Stimulated activated CD4-positive, alpha-beta T cell treated with anti-CD3 and anti-CD28 coated beads, Interleukin-15, amount 100 ng/mL, for 1 hour (primary cell): ENCODE measurements at places on chromosomes 6 and 20.

DNA sequence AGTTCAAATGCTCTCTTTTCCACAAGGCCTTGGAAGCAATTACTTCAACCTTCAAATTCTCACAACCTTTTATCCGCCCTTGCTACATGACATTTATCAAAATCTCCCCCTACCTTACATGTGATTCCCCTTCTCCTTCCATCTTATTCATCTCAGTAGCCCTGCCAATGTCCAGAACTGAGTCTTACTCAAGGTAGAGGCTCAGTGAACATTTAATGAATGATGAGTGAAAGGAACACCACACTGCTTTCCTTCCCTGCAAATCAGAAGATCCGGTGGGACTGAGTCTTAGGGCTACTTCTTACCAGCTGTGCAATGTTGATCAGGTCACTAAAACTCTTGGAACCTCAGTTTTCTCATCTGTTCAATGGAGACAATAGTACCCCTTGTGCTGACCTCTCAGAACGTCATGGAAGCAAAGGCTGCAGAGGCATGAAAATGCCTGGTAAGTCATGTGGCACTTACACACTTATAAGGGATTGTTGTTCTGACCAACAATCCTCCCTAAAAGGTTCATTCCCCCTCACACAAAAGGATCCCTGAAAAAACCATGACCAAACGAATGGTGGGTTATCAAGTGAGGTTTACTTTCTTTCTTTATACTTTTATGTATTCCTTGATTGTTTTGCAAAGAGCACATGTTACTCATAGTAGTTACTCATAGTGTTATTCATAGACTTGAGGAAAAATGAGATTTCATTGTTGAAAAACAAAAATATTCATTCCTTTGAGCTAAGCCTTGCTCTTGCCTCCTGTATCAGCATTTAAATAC lies 6.5 kb downstream of the MDGA1 start:
- DNase-seq = no peak

DNA sequence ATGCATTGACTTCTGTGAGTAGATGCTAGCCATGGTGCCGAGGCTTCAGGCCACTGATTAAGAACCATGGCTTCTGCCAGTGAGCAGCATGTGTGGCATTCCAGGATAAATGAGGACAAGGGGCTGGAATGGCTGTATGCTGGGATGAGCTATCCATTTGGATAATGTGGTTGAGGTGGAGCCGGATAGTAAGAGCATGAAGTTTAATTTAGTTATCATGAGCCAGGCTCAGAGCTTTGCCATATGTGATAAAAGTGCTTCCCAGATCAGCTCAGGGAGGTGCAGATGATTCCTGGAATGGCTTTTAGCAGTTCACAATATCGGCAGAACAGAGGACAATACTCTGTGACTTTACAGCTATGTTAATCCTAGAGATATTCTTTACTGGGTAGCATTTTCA lies 34.6 kb upstream of the RNF8 start:
- DNase-seq = no peak

- DNase-seq = no peak
These were observed 20.1 kb upstream of the EMILIN3 start for GRCh38 chr20:41386502-41387427.

GRCh38 chr6:34103321-34103720 lies 42.6 kb downstream of the GRM4 start:
- no peak for DNase-seq

DNA sequence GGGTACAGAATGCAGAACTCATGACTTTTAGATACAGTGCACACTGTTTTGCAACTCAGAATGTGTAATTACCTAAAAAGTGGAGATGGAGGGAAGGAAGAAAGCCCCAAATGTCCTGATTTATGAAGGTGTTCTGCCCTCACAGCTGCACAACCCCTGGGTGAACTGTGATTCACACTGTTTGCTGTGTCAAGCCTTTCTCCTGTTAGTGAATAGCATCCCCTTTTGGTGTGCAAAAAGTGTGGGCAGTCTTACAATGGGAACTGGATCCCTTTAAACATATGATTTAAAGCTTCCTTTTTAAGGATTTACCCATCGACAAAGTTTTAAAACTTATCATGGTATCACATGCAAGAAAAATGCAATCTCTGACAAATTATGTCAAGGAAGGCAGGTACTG lies 633.4 kb upstream of the EPHA7 start:
- DNase-seq = no peak

- no peak for DNase-seq
These were observed 26.6 kb downstream of the NSFL1C start for GRCh38 chr20:1440024-1440423.

- DNase-seq = no peak
These were observed 1.4 kb upstream of the MUC21 start for GRCh38 chr6:30981942-30982772.

DNA sequence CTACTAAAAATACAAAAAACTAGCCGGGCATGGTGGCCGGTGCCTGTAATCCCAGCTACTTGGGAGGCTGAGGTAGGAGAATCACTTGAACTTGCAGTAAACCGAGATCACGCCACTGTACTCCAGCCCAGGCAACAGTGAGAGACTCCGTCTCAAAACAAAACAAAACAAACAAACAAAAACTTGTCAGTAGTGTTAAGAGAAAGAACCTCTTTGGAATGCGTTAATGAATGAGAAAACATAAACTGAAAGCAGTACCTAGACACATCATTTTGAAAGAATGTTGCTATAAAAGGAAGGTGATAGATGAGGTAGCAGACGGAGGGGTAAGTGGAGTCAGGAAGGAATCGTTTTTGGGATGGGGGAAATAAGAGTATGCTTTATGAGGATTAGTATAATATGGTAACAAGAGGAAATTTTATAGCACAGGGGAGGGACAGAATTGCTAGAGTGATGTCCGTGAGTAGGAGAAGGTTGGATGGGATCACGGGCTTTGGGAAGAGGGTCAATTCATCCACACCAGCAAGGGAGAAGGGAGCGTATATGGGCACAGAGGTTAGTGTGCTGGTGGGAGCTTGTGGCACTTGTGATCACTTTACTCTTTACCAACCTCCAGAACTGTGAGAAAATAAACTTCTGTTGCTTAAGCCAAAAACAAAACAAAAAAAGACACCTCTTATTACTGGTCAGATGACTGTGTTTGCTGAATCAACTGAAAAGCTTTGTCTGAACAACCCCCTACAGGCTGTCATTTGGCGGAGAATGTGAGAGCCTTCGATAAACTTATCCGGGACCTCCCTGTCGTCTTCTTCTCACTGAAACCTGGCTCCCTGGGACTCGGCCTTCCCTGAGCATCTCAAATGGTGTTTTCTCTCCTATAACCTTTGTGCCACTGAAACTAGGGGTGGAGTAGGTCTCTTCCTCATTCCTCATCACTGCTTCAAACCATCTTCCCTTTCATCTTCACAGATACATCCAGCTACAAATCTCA lies 48.9 kb upstream of the TFAP2A start:
- DNase-seq = no peak

DNA sequence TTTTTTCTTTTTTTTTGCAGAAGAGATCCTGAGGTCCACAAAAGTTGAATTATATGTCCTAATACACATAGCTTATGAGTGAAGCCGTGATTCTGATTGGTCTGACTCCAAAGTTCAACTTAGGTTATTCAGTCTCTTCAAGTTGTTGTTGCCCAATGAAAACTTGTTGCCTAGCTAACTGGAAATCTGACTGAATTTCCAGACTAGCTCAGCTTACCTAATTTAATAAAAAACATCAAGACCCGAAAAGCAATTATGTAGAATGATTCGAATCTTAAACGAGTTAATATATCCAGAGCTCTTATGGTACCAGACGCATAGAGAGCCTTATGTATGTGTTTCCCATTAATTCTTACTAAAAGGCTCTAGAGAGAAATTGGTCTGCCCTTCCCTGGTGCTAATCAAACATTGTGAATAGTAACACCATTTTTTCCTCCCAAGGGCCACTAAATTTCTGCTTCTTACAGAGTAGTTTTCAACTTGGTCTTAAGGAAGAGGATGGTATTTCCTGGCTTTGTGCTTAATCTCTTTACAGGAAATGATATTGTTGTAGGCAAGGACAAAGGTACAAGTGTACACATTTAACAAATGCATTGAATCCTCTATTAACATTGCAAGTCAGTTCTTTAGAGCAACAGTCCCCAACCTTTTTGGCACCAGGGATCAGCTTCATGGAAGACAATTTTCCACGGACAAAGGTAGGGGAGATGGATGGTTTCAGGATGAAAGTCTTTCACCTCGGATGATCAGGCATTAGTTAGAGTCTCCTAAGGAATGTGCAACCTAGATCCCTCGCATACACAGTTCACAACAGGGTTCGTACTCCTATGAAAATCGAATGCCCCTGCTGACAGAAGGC lies 107.9 kb downstream of the TSHZ2 start:
- no peak for DNase-seq

DNA sequence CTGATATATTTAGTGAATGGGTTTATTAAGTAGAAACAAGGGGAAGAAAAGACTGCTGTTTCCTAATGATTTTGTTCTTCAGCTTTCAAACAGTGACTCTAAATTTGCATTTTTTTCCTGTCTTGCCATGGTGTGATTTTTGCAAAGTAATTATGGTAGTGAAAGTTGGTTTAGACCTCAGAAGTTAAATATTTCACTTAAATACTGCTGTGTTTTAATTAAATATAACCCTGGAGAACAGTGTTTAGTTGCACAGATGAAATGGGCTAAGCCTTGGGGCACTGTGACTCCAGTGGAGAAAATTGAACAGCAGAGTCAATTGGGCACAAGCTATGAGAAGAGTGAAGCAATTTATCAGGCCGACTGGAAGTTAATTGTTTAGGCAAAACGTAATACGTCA lies 111.1 kb upstream of the MCHR2 start:
- DNase-seq = no peak

DNA sequence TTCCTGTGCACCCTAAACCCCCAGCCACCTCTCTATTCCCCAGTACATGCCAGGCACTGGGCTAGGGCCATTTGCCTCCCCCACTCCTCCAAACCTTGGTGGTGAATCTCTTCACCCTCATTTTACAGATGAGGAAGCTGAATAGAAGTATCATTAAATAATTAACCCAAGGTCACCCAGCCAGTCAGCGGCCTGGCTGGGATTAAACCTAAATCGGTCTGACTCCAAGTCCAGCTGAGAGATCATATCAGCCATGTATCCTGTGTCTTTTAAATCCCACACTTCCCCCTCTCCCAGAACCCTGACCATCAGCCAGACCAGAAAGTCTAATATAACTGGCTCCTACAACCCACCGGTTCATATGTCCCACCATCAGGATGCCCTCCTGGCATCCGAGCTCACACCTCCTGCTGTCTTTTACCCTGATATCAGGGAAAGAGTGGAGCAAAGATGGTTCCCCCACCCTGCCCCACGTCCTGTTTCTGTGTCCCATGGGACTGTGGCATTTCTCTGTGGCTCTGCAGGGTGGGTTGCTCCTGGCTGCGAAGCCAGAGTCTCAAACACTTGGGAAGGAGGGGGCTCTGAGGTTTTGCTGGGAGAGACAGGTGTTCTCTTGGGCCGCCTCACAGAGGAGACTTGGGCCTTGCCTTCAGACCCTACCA lies 145.3 kb downstream of the VEGFA start:
- DNase-seq = no peak
